ENCODE measurements at places on chromosomes 2 and 18. TPM values are rescaled to one million over a fixed set of nuclear protein-coding genes. Genes with fewer than 3 reads are reported as not detected.
A peak's percentile ranks its signal among the peaks of the same experiment; 100 is the strongest.

KCNIP3 gene
- 15.1 TPM for total RNA-seq

NPPC gene
- total RNA-seq, result not detected

RESP18 gene
- total RNA-seq, result not detected

DTNA gene
- total RNA-seq, result 40.5 TPM

AAMP gene
- total RNA-seq, result 150 TPM

ARHGAP15 gene
- total RNA-seq, result 13.4 TPM

TMEM200C gene
- 0.98 TPM for total RNA-seq

DNA sequence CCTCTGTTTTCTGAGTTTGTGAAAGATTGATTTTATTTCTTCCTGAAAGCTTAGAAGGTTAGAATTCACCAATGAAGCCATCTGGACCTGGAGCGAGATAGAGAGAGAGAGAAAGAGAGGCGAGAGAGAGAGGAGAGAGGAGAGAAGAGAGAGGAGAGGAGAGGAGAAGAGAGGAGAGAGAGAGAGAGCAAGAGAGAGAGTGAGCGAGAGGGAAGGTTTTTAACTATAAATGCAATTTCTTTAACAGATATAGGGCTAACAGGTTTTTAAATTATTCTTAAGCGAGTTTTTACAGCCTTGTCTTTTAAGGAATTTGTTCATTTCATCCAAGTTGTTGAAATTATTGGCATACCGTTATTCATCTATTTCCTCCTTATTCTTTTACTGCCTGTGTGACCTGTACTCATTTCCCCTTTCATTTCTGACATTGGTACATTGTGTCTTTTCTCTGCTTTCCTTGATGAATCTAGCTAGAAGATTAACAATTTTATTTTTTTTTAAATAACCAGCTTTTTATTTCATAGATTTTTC is 56.1 kb downstream of the BABAM2 start:
- no peak for DNase-seq
- no peaks in the 10 kb centered on the region for H3K27me3 ChIP-seq
- H3K27ac ChIP-seq, result no peak overlapping the region
- no peak overlapping the region for H3K4me3 ChIP-seq
- no peaks in the 10 kb centered on the region for H3K36me3 ChIP-seq
- no peaks in the 10 kb centered on the region for H3K4me1 ChIP-seq

GRCh38 chr2:199457147-199458008 is at the start of gene SATB2:
Gene SATB2, minus strand, starts transcription at chr2:199457939. Its CDS starts 1,902 bp downstream, at chr2:199456037.
- peaks cover 10% of the 10 kb centered on the region for H3K4me1 ChIP-seq
- H3K36me3 ChIP-seq, result no peaks in the 10 kb centered on the region
- peaks cover 10% of the 10 kb centered on the region for H3K27me3 ChIP-seq

GRCh38 chr2:24894750-24895149 is 25.3 kb downstream of the ADCY3 start:
- no peaks in the 10 kb centered on the region for H3K27me3 ChIP-seq
- H3K4me1 ChIP-seq, result no peaks in the 10 kb centered on the region
- no peak for DNase-seq
- no peak overlapping the region for H3K27ac ChIP-seq

DNA sequence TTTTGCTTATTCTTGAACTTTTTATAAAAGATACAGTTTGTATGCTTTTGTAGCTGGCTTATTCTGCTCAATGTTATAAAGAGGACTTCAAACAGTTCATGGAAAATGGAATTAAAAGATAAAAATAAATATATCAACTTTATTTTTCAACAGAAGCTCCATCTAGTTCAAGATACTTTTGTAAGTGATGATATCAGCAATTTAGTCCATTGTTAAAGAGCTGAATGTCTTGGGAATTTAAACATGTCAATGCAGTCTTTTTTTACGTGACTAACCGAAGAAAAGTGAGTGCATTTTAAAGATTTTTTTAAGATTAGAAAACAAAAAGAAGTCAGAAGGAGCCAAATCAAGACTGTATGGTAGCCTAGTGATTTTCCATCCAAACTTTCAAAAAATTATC is 85.4 kb upstream of the CHST9 start:
- no peaks in the 10 kb centered on the region for H3K4me1 ChIP-seq
- no peaks in the 10 kb centered on the region for H3K27me3 ChIP-seq
- no peak for DNase-seq

GRCh38 chr2:64655873-64656272 is 2.2 kb upstream of the SERTAD2 start:
- H3K27ac ChIP-seq, result peak overlapping the region; percentile 99
- DNase-seq, result no peak
- H3K36me3 ChIP-seq, result no peaks in the 10 kb centered on the region
- H3K4me3 ChIP-seq, result no peak overlapping the region

GRCh38 chr2:100625717-100626116 is 62.9 kb downstream of the PDCL3 start:
- H3K4me3 ChIP-seq, result no peak overlapping the region
- no peaks in the 10 kb centered on the region for H3K27me3 ChIP-seq
- H3K27ac ChIP-seq, result no peak overlapping the region
- H3K4me1 ChIP-seq, result no peaks in the 10 kb centered on the region

GRCh38 chr2:69272803-69273471 is 114.1 kb downstream of the GFPT1 start:
- H3K36me3 ChIP-seq, result no peaks in the 10 kb centered on the region
- no peak overlapping the region for H3K4me3 ChIP-seq
- H3K4me1 ChIP-seq, result no peaks in the 10 kb centered on the region
- H3K27ac ChIP-seq, result no peak overlapping the region
- no peak for DNase-seq

- peaks cover 10% of the 10 kb centered on the region for H3K4me1 ChIP-seq
- H3K36me3 ChIP-seq, result no peaks in the 10 kb centered on the region
- no peaks in the 10 kb centered on the region for H3K27me3 ChIP-seq
- no peak overlapping the region for H3K4me3 ChIP-seq
These were observed 205.8 kb downstream of the PRKCE start for GRCh38 chr2:45857275-45857609.

GRCh38 chr2:239233576-239233975 is 167.2 kb downstream of the HDAC4 start:
- no peak overlapping the region for H3K27ac ChIP-seq
- H3K4me1 ChIP-seq, result no peaks in the 10 kb centered on the region
- no peak overlapping the region for H3K4me3 ChIP-seq

GRCh38 chr2:69214898-69215297 is 172.1 kb downstream of the GFPT1 start:
- H3K36me3 ChIP-seq, result no peaks in the 10 kb centered on the region
- H3K27me3 ChIP-seq, result no peaks in the 10 kb centered on the region

DNA sequence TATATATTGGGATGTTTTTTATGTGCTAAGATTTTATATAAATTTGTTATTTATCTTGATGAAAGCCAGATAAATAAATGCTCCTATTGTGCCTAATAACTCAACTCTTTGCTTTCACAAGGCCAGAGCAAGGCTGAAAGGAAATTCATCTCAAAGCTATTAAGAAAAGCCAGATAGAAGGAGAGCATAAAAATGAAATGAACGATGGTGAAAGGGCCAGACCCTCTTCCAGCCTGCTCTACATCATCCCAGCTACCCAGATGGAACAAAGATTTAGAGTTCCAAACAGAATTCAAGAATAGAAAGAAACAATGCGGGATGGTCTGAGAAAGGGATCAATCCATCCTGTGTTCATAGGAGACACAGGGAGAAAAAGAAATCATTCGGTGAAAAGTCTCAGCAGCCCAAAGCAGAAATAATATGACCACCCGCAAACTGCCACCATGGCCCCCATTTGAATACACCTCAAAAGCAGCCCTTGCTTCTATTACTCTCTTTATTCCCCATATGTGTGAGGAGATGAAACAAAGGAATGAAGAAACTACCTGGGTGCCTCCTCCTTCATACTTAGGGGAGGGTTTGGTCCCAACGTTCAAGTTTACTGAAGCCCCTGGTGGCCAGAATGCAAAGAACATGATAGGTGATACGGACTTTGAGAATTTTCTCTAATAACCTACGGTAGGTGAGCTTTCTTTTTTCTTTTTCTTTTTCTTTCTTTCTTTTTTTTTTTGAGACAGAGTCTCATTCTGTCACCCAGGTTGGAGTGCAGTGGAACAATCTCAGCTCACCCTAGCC is 110.1 kb upstream of the FBXO11 start:
- no peak overlapping the region for H3K4me3 ChIP-seq
- no peak overlapping the region for H3K27ac ChIP-seq
- DNase-seq, result no peak
- H3K4me1 ChIP-seq, result no peaks in the 10 kb centered on the region

DNA sequence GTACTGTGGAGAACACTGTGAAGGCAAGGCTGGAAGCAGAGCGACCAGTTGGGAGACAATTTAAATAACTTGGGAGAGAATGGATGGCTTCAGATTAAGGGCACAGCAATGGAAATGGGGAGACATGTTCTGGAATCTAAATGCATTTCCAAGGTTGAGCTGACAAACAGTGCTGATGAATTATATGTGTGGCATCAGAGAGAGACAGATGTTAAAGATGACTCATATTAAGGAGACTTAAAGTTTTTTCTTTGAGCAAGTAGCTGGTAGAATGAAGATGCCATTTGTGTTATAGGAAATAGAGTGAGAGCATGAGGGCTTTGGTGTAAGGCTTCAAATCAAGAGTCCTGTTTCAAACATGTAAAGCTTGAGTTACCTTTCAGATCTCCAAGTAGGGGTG is 441.8 kb downstream of the SETBP1 start:
- no peak overlapping the region for H3K27ac ChIP-seq
- no peaks in the 10 kb centered on the region for H3K4me1 ChIP-seq
- DNase-seq, result no peak
- H3K36me3 ChIP-seq, result no peaks in the 10 kb centered on the region

- no peak overlapping the region for H3K4me3 ChIP-seq
- H3K27ac ChIP-seq, result no peak overlapping the region
- no peaks in the 10 kb centered on the region for H3K36me3 ChIP-seq
- no peak for DNase-seq
These were observed 38.7 kb downstream of the SDC1 start for GRCh38 chr2:20186078-20186854.

DNA sequence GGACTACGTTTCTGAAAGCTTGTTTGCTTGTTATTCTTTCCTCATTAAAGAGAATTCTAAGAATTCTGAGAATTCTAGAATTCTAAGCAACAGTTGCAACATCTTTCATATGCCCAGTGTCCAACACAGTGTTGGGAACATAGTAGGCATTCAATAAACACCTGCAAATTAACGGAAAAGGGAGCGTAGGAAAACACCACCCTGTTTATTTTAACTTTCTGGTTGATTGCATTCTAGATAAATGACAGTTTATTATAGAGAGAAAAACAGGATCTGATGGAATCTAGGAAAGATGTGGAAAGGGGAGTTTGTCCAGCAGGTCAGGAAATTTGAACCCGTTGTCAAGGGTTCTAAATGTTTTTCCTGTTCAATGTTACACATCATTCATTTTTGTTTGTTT is 24.2 kb upstream of the EFEMP1 start:
- no peak overlapping the region for H3K27ac ChIP-seq
- H3K4me3 ChIP-seq, result no peak overlapping the region
- no peaks in the 10 kb centered on the region for H3K27me3 ChIP-seq
- no peak for DNase-seq
- no peaks in the 10 kb centered on the region for H3K4me1 ChIP-seq

DNA sequence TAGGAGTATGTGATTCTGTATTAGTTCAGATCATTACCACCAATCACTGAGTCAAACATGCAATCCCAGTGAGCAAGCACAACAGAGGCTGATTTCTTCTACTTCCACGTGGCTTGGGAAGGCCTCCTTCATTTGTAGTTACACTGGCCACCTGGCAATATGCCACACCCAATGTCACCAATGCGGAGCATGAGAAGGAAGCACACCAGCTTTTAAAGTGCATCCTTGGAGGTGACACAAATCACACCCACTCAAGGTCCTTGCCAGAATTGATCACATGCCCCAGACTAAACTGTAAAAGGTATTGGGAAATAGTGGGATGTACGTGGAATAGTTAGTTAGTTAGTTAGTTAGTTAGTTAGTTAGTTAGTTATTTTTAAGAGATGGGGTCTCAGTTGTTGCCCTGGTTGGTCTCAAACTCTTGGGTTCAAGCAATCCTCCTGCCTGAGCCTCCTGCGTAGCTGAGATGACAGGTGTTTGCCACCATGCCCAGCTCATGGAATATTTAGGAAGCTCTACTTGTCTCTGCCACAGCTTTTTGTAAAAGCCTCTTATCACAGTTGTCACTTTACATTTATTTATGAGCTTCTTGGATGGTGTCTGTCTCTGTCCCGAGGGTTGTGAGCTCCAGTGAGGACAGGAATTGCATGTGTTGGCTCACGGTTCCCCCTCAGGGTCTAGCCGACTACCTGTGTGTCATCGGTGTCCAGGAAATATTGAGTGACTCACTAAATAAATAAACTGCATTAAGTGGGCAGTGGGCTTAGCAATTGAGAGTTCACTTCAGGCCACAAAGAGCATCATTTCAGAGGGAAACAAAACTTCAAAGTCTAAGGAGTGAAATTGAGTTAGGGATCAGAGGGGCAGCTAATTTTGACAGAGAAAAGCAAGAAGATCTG is 28.1 kb upstream of the CAB39 start:
- no peaks in the 10 kb centered on the region for H3K4me1 ChIP-seq
- no peak overlapping the region for H3K27ac ChIP-seq
- no peak for DNase-seq
- H3K27me3 ChIP-seq, result no peaks in the 10 kb centered on the region

GRCh38 chr18:21109936-21110712 is 1.5 kb downstream of the ROCK1 start:
- no peaks in the 10 kb centered on the region for H3K36me3 ChIP-seq
- H3K27ac ChIP-seq, result no peak overlapping the region
- H3K4me3 ChIP-seq, result peak overlapping the region; percentile 90
- H3K4me1 ChIP-seq, result peaks cover 8% of the 10 kb centered on the region
- H3K27me3 ChIP-seq, result no peaks in the 10 kb centered on the region

DNA sequence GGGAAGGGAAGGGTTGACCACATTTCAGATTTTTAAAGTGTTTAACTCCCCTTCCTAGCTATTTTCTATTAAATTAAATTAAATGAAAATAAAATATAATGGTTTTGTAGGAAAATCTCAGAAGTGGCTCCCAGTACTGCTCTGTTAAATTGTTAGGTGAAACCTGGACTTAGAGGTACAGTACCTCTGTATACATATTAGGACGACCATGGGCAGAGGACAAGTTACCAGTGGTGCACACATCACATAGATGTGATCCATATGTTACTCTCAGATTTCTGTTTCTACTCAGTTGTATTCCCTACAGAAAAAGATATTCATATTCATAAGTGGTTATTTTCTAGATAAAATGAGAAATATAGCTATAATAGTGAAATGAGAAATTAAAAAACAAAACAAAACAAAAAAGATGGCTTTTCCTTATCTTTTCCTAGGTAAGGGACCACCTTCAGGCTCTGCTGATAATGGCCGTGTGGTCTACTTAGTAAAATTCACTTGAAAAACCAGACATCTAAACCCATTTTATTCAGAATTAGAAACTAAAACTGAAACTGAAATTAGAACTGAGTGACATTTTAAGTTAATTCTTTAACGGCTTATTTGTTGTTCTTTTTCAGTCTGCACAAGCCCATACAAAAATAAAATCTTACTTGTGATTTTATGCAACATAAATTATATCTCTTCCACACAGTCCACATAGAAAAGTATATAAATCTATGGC is 832.5 kb upstream of the CHAC2 start:
- H3K36me3 ChIP-seq, result no peaks in the 10 kb centered on the region
- no peaks in the 10 kb centered on the region for H3K27me3 ChIP-seq
- H3K4me3 ChIP-seq, result no peak overlapping the region
- peak overlapping the region; percentile 8 for H3K27ac ChIP-seq
- H3K4me1 ChIP-seq, result no peaks in the 10 kb centered on the region
- DNase-seq, result no peak

- peak overlapping the region; percentile 3 for H3K4me3 ChIP-seq
- no peak for DNase-seq
- no peak overlapping the region for H3K27ac ChIP-seq
These were observed 969.7 kb downstream of the DCDC2C start for GRCh38 chr2:4673025-4673489.
